IMR-90 (cell line): ENCODE measurements at places on chromosomes 13 and 19. TPM values are rescaled to one million over a fixed set of nuclear protein-coding genes. Genes with fewer than 3 reads are reported as not detected.

ZNF575 gene
- total RNA-seq, result not detected in 2 replicates

DNA sequence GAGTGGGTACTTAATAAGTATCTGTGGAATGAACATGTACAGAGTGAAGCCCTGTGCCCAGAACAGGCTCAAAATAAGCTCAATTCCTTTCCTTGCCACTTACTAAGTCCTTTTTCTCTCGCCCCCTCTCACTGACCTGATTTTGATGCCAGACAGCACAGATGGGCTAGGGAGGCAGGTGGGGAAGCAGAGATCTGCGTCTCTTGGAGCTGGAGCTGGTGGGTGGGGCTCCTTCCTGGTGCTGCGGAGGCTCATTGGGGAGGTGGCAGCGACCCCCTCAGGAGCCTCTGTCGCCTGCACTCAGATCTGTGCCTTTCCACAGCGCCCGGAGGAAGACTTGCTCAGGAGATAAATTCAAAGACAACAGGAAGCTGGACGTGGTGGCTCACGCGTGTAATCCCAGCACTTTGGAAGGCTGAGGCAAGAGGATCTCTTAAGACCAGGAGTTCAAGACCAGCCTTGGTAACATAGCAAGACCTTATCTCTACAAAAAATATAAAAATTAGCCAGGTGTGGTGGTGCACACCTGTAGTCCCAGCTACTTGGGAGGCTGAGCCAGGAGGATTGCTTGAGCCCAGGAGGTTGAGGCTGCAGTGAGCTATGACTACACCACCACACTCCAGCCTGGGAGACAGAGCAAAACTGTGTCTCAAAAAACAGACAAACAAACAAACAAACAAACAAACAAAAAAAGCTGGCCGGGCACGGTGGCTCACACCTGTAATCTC is 14.6 kb downstream of the AKT2 start:
- no peaks in the 10 kb centered on the region for H3K27me3 ChIP-seq
- peaks cover 7% of the 10 kb centered on the region; the same call in 1 of the 2 replicates for H3K36me3 ChIP-seq
- no peak for DNase-seq
- peaks cover 14% of the 10 kb centered on the region for H3K4me1 ChIP-seq

DNA sequence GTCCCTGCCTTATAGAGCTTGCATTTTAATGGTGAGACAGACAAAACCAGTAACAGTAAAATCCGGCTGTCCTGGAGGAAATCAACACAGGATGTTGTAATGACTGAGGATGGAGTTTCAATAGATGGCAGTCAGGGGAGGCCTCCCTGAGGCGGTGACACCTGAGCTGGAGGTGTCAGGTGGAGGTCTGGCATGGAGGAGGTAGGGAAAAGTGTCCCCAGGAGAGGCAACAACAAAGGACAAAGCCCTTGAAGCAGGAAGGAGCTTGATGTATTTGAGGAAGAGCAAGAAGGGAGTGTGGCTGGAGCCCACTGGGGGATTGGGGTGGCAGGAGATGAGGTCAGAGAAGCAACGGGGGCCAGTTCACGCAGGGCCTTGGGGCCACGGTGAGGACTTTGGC is 7.8 kb downstream of the GRIN2D start:
- H3K27ac ChIP-seq, result no peak overlapping the region
- H3K4me3 ChIP-seq, result no peak overlapping the region
- peaks cover 19% of the 10 kb centered on the region for H3K27me3 ChIP-seq

DNA sequence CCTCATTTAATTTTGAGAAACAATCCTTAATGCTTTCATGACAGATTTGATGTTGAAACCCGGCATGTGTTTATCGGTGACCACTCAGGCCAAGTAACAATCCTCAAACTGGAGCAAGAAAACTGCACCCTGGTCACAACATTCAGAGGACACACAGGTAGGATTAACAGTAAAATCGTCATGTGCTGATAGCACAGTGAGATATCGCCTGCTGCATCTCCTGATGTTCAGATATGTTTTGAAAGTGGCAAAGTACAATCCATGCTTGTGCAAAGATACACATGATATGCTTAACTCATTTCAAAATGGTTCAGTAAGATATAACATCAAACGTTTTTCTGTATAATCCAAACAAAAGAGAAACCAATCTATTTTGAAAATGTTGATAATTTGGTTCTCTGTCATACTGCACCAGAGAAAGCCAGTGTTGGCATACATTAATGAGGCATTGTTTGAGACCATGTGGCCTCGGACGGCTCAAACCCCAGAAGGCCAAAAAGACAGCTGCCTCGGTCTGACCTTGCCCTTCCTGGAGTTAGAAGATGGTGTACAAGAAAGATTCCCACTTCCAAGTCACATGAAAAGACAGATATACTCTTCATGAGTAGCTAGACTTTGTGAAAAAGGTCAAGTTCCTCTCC is 76.2 kb downstream of the DHRS12 start:
- DNase-seq, result no peak
- no peak overlapping the region for H3K4me3 ChIP-seq
- H3K27ac ChIP-seq, result no peak overlapping the region
- H3K4me1 ChIP-seq, result peaks cover 27% of the 10 kb centered on the region

DNA sequence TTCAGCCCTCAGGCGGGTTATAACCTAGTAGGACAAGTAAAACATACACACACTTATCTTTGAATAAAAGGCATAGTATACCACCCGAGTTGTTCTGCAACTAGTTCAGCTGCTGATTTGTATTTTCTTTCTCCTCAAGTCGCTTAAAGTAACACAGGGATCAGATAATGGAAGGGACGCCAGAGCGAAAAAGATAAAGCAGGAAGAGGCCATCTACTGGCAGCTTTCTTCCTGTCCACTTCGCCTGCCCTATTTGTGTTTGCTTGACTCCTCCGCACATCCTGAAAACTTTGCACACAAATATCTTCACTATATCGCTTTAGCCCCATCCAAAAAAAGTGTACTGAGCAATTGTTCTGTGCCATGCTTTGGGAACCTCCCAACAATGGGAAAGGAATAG is 238.0 kb upstream of the SOX21 start:
- no peaks in the 10 kb centered on the region for H3K4me1 ChIP-seq
- H3K36me3 ChIP-seq, result no peaks in the 10 kb centered on the region
- no peak for DNase-seq
